LHCN-M2 (cell line): ENCODE measurements at places on chromosomes 5 and 9. TPM values are rescaled to one million over a fixed set of nuclear protein-coding genes. Genes with fewer than 3 reads are reported as not detected.

The DMGDH gene
- 0.13 and 0.17 TPM in 2 replicates for total RNA-seq

The TNFSF15 gene
- 0.06 and 0.13 TPM in 2 replicates for total RNA-seq

GRCh38 chr9:8025551-8025950 lies 226.0 kb upstream of the DMAC1 start:
- no peak for DNase-seq

- DNase-seq = no peak
Observed at GRCh38 chr9:136151214-136151804, 32.6 kb upstream of the TMEM250 start.

- DNase-seq = no peak
Observed at GRCh38 chr5:180558232-180558631, 33.1 kb downstream of the SCGB3A1 start.

DNA sequence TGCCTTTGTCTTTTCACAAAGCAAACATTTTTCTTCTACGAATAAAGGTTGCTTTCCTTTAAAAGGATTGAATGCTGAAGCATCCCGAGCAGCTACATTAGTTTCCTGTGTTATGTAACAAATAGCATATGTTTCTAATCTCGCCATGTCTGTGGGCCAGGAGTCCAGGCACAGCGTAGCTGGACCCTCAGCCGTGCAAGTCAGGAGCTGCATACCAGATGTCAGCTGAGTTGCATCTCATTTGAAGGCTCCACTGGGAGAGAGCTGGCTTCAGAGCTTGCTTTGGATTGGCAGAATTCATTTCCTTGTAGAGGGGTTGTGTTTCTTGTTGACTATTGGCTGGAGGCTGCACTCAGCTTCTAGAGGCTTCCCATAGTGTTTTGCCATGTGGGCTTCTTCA lies 16.0 kb upstream of the GOLPH3 start:
- DNase-seq = no peak

GRCh38 chr9:1210954-1211353 lies 160.8 kb downstream of the DMRT2 start:
- no peak for DNase-seq
